ENCODE measurements at places on chromosomes 4 and X.

DNA sequence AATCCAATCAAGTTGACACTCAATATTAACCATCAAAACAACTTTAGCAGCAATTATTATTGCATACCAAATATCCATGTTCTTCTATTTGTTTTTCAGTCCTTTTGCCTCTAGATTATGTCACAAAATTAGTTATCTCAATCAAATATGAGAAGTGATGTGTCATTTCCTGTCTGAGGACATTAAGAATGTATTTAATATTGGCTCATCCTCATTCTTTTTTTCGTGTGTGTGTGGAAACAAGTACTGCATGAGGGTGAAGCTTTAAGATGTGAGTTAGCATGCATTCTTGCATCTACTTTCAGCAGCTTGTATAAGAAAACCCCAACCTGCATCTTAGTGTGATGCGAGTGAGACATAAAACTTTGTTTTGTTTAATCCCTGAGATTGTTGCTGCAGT lies 301.4 kb downstream of the GRIA2 start:
- no peak for DNase-seq

DNA sequence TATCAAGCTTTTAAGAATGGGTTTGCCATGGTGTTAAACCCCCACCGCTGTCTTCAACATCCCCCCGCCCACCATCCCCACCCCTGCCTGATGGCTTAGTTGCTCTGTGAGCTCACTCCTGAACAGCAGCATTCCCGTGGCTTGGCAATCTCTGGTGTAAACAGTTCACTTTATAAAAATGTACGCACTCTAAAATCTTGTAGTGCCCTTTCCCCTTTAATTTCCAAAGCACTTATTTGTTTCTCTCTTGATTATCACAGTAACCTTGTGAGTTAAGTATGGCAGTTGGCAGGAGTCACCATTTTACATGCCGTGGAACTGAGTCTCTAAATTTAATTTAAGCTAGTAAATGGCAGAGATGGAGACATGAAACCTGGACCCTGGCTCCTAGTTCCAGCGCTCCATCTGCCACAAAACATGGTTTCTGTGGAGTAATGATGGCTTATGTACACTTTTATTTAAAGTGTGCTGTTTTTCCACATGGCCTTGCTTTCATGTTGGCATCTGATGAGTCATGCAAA lies 123.1 kb downstream of the AFF1 start:
- no peak for DNase-seq

DNA sequence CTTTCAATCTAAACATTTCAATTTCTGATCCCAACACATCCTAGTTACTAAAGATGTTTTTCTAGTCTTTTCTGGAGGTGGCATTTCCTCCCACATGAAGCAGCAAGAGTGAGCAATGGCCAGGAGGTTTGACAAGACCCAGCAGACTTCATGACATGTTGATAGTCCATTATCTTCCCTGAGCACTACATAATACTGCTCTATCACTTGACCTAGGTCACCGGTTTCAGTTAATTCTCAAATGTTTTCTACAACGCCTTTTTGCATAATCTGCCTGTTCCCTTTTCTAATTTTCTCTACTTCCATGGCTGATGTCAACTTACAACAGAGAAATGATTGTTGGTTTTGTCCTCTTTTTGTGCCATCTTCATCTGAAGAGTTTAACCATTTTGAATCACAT lies 62.0 kb upstream of the GPRIN3 start:
- DNase-seq: no peak

- no peak for DNase-seq
Observed at GRCh38 chr4:147312376-147313046, 168.4 kb upstream of the EDNRA start.

Data from stimulated activated CD8-positive, alpha-beta memory T cell treated with anti-CD3 and anti-CD28 coated beads, Interleukin-4, amount 100 ng/mL, for 1 hour (primary cell).